ENCODE measurements at places on chromosomes 2 and 18.

DNA sequence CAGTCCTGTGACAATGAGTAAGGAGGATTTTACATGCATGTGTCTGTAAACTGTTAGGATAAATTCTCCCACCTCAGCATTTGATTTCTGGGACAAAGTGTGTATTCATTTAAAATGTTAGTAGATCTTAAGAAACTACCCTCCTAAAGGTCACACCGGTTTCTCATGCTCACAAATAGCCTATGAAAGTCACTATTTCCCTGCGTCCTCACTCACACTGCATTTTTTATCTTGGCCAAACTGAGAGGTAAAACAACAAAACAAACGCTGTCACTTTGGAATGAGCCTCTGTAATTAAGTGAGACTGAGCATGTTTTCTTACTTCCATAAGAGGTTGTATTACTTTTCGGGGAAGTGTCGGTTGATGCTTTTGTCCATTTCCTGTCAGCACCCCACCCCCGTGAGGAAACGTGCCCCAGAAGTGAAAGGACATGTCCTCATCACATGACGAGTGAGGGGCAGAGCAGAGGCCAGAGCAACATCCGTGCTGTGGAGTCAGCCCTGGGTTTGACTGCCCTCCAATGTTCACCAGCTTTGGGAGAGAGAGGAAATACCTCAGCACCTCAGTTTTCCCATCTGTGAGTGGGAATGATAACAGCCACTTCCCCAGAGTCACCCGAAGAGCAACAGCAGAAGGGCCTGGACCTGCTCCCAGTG is 3.1 kb downstream of the GYPC start:
- peak; percentile 98 for DNase-seq

- no peak for DNase-seq
Measured at GRCh38 chr2:37563375-37564015, 107.9 kb downstream of the CDC42EP3 start.

GRCh38 chr2:117980783-117981676 is 32.8 kb downstream of the CCDC93 start:
- no peak for DNase-seq

GRCh38 chr2:217096474-217097225 is 236.8 kb upstream of the TNP1 start:
- DNase-seq: peak; percentile 55
